AG09309 (cell line): ENCODE measurements at places on chromosomes 7 and 10.

- no peak for DNase-seq
Observed at GRCh38 chr7:24197852-24198251, 86.1 kb upstream of the NPY start.

- DNase-seq: no peak
Observed at GRCh38 chr10:34677132-34677531, 138.0 kb downstream of the PARD3 start.

- no peak for DNase-seq
Observed at GRCh38 chr10:43336641-43337318, 34.7 kb upstream of the FXYD4 start.

GRCh38 chr10:10564081-10564794 is 453.4 kb upstream of the CELF2 start:
- no peak for DNase-seq

GRCh38 chr10:6231146-6231545 is 28.4 kb downstream of the PFKFB3 start:
- DNase-seq: no peak

GRCh38 chr7:100723732-100724275 is 3.5 kb downstream of the EPO start:
- DNase-seq: no peak

DNA sequence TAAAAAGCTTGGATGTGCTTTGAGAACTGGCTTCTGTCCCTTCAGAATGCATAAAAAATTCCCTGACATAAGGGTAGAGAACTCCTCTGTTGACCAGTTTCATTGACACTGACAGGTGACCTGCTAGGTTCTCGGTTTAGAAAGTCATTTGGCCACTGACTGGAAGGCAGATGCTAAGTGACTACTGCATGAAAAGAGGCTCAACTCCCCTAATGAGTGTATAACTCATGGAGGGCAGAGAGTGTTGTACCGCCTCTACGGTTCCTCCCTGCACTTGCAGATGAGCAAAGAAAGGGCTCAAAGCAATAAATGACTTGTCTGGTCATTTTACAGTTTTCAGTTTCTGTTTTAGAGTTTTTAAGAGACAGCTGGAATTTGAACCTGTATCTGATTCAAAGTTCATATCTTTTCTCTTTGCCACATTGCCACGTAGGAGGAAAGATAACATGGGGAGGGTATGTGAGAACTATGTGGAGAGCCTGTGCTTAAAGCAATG is 2.9 kb upstream of the FGL2 start:
- DNase-seq: no peak

GRCh38 chr10:111017098-111017497 is 59.7 kb upstream of the ADRA2A start:
- DNase-seq: no peak

DNA sequence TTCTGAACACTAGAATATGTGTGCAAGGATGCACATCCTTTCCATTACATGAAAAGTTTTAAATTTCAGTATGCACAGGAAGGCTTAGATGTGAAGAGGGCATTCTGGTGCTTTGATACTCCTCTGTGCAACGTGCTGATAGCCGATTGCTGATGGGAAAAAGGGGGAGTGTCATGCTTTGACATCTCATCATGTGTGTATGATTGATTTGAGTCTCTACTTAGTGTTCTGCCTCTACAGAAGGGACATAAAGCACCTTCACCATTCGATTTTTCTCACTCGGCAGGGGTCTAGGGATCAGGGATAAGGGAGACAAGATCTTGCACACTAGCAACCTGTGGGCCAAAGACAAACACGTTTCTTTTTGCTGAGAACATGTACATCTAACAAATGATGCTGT is 114.7 kb upstream of the RSU1 start:
- DNase-seq: no peak

DNA sequence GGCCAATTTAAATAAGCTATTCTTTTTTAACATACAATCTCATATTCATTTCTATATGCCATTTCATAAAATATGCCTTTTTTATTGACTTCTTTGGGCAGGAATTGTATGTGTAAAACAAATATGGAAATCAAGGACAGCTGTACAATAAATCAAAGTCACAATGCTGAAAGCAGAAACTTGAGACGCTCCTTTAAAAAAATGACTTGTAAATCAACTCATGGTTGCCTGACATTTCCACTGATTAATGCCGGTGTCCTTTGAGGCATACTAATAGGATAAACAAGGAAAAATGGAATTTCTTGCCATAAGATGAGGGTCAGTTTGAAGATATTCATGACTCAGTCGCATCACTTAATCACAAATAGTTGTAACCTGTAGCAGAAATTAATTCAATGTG is 247.4 kb upstream of the TEX47 start:
- no peak for DNase-seq

- DNase-seq: no peak
Observed at GRCh38 chr7:112959276-112959675, 127.4 kb downstream of the GPR85 start.

DNA sequence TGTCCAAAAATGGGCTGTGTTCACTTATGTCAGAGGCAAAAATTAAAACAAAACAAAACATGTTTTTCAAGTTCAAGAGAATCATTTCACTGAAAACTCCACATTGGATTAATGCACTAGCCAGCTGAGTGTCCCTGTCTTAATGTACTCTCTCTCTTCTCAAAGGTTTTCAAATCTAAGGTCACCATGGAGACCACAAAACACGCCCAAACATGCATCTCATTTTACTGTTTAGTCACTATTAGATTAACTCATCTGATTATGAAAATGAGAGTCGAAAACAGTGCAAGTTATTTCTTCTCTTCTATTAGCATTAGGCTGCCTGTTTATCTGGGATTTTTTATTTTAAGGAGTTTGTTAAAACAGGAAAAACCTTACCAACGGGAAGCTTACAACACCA is 70.8 kb upstream of the ASAH2 start:
- no peak for DNase-seq

- DNase-seq: peak; percentile 87
Observed at GRCh38 chr10:30445711-30446110, 11.7 kb downstream of the MAP3K8 start.

DNA sequence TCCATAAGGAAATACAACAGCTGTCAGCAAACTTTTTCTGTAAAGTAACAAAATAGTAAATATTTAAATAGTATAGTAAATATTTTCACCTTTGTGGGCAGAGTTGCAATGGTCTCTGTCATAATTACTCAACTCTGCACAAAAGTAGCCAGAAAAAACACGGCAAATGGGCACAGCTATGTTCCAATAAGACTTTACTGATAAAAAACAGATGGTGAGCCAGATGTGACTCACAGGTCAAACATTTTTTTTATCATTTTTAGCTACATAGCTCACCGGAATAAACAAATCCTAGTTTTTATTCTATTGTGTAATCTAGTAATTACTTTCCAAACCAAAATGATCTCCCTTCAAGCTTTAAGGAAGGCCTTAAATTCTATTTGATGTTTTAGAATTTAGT is 55.3 kb downstream of the NCAPG2 start:
- DNase-seq: peak; percentile 93
